Sciatic nerve (tissue), 2 donors: ENCODE measurements at places on chromosomes 5 and 9. TPM values are rescaled to one million over a fixed set of nuclear protein-coding genes. Genes with fewer than 3 reads are reported as not detected.

The PFN3 gene
- not detected for total RNA-seq

GRCh38 chr9:18905883-18906629, 127.0 kb downstream of the SAXO1 start:
- no peak for DNase-seq

- DNase-seq = no peak
These were observed 240.5 kb upstream of the CHD1 start for GRCh38 chr5:99169309-99169708.

DNA sequence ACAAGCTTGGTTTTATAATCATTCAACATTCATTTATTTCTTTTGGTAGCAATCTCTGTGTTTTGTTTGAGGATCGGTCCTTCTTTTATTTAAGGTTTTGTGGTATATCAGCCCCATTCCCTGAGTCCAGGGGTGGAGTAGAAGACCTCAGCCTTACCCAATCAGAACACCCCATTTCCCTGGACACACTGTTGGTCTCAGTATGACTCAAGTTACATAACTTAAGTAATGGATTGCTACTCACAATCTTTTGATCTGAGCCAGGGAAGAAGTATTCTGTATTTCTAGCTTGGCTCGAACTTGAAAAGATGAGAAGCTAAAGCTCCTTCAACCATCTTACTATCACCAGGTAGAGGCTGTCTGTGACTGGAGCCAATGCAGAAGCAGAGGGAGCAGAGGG, 175.2 kb upstream of the HAPLN1 start:
- no peak for DNase-seq

- DNase-seq = no peak
These were observed 180.7 kb upstream of the CDH12 start for GRCh38 chr5:23033864-23034263.

GRCh38 chr5:124194282-124194681, 552.2 kb downstream of the ZNF608 start:
- no peak for DNase-seq

GRCh38 chr5:104352954-104353353, 790.4 kb upstream of the NUDT12 start:
- no peak for DNase-seq

DNA sequence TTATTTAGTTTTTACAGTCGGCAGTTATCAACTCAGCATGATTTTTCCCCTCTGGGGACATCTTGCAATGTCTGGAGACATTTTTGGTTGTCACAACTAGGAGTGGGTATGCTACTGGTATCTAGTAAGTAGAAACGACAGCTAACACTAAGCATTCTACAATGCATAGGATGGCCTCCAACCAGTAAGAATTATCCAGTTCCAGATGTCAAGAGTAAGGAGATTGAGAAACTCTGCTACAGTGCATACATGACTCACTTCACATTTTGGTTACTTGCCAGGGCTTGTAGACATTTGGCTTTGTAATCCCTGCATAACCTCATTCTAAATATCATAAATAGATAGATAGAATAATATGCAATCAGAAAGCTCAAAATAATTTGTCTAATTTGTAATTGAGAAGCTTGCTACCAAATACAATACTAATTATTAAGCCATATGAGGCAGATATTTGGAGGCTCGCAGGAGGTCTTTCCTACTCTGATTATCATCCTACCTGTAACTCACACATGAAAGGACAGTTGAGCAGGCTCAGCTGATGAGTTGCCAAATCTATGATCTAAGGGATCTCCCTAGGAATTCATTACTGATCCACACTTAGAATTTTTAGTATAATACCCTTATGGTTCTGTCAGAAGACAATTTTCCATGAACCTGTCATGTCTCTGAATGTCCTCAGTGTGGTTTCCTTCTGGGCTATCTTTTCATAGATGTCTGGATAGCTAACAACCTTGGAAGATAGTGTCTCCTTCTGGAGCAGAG, 346.9 kb upstream of the TLE4 start:
- no peak for DNase-seq

The ZDHHC11B gene
- total RNA-seq = 1.9 TPM

DNA sequence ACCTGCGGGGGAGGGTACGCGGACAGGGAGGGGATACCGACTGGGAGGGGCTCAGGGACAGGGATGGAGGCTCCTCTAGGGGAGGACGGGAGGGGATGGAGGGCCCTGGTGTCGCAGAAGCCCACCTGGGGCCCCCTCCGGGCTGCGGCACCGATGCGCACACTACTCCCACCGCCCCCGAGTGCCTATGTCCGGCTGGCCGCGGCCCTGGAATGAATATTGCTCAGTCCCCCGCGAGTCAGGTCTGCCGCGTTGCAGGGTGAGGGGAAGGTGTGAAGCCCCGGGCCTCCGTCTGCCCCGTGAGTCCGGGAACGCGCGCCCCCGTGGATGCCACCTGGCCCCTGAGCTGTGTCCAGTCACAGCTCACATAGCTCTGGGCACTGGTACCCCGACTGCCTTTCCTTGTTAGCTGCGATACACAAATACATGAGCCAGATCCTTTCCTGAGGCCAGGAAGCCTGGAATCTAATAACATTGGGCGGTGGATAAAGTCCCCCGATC, 44.5 kb upstream of the PRSS3 start:
- no peak for DNase-seq

The SMIM15 gene
- total RNA-seq = 37.8 TPM

- DNase-seq = no peak
These were observed 82.1 kb downstream of the GAPVD1 start for GRCh38 chr9:125343518-125344275.
